ENCODE measurements at places on chromosomes 13 and 19. TPM values are rescaled to one million over a fixed set of nuclear protein-coding genes. Genes with fewer than 3 reads are reported as not detected.
A peak's percentile ranks its signal among the peaks of the same experiment; 100 is the strongest.

GNG7 gene
- total RNA-seq, result 1.9 TPM

POGLUT2 gene
- 4.4 TPM for total RNA-seq

MTUS2 gene
- not detected for total RNA-seq

FGF14 gene
- total RNA-seq, result 1.9 TPM

DNA sequence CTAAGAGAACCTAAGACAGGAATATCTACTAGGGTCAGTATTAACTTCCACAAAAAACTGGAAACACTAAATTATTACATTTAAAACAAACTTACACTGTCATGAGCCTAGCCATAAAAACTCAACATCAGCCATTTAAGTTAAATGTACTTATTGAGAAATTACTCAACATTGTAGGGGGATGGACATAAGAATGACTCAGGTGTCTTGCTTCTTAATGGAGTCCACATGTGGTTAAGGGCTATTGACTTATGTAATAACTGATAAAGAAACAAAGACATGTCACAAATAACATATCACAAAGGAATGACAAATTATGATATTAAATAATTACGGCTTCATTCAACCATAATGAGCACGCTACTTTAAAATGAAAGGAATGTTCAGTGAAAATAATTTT is 36.2 kb downstream of the CLDN10 start:
- DNase-seq, result no peak

- DNase-seq, result no peak
Observed at GRCh38 chr13:34249546-34250039, 431.6 kb downstream of the RFC3 start.

DNA sequence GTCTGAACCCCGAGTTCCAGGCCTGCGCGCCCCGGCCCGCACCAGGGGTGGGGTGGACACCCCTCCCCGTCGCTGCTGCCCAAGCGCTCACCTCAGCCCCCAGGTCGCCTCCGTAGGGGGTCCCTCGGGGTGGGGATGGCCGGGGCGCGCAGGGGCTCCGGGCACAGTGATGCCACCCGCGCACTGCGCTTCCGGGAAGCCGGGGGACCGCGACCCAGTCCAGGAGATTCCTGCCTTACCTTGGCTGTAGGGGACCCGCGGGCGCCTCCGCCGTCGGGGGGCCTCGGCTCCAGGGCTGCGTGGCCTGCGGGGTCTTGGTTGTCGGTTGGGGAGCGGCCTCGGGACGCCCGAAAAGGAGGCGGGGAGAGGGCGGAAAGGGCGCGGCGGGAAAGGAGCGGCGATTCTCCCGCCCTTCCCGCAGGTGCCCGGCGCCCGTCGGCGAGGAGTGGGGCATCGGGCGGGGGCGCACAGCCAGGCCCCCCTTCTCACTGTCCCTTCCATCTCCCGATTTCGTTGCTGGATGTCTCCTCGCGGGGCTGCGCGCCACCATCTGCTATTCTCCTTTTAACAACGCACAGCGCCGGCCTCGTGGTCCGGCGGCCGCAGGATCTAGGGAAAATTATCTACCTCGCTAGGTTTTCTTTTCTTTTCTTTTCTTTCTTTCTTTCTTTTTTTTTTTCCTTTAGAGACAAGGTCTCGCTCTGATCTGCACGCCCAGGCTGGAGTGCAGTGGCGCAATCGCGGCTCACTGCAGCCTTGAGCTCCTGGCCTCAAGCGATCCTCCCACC is at the start of gene KEAP1:
KEAP1 (minus strand) TSS at position 355 of the 788 bp plus-strand sequence. CDS start 3,323 bp downstream, outside the sequence.
- DNase-seq, result peak; percentile 31

- DNase-seq, result no peak
Observed at GRCh38 chr19:3289971-3290569, 65.6 kb downstream of the CELF5 start.

DNA sequence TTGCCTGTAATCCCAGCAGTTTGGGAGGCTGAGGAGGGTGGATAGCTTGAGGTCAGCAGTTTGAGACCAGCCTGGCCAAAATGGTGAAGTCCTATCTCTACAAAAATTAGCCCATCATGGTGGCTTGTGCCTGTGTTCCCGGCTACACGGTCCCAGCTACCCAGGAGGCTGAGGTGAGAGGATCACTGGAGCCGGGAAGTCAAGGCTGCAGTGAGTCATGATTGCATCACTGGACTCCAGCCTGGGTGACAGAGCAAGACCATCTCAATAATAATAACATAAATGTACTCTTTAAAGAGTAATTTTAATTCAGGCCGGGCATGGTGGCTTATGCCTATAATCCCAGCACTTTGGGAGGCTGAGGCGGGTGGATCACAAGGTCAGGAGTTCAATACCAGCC is 38.7 kb downstream of the SKA3 start:
- DNase-seq, result no peak

DNA sequence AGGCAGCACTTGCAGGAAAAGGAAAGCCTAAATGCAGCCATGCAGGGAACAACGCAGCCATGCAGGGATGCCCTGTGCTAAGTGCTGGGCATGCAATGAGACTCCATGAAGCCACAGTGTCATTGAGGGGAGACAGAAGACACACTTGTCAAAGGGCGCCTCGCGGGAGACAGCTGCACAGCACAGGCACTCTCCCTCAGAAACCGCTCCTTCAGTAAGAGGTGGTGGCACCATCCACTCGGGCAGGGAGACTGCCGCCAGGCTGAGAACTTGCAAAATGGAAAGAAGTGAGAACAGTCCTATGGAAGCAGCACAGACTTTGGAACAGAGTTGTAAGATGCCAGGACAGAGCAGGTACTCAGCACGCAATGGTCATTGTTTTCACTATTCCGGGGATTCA is 51.1 kb downstream of the GGACT start:
- DNase-seq, result no peak

DNA sequence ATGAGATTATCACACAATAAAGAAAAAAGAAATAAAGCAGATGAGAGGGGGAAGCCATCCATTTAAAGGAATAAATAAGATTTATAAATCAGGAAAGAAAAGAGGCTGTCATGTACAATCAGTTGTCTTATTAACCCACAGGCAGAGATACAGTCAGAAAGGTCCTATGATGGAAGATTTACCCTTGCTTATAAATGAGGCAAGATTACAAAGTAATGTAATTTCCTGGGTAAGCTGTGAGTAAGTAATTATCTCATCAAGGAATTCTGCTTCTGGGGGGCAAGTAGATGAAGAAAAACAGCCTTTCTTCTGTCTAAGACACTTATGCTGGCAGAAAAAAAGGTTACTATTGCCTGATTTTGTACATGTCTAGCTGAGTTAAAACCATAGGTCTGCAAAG is 146.4 kb downstream of the FGF14 start:
- DNase-seq, result no peak

DNA sequence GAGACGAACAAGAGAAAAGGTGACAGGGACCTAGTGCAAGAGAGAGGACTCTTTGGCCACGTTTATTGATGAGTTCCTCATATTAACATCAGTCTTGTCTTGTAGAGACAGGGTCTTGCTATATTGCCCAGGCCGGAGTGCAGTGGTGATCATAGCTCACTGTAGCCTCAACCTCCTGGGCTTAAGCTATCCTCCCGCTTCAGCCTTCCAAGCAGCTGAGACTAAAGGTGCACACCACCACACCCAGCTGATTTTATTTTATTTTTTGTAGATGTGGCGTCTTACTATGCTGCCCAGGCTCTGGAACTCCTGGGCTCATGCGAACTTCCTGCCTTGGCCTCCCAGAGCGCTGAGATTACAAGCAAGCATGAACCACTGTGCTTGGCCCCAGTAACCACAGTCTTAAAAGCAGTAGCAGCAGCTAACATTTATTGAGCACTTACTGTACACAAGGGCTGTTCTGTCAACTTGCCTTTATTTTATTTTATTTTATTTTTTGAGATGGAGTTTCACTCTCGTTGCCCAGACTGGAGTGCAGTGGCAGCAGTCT is 1.1 kb upstream of the SH2D3A start:
- no peak for DNase-seq
